ENCODE measurements at places on chromosomes 11 and 22.

GRCh38 chr11:32162351-32162750 is 71.5 kb downstream of the RCN1 start:
- DNase-seq, result no peak

DNA sequence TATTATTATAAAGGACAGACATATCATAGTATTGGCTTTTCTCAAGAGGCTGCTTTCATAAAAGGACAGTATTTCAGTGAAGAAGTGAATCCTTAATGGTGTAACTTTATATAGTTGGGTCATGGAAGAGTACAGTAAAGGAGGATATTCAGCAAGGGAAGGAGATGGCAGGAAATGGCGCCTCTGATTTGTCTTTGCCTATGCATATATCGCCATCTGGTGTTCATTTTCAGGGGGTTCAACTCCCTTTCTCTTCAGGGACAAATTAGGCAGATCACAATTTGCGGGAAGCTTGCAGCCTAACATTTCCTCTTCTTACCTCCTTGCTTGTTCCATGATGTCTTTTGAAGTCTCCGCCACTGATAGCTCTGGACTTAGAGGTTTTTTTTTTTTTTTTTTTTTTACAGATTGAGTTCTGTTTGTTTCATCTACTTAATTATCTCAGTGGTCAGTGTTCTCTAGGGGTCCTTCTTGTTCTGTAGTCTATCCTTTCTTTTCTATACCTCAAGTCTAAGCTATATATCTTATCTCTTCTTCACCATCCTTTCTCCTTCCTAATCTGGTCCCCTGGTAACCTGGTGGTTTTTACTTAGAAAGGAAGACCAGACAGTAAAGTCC is 21.8 kb upstream of the RRM1 start:
- peak; percentile 71 for DNase-seq

GRCh38 chr11:114386545-114386944 is 13.8 kb downstream of the C11orf71 start:
- no peak for DNase-seq

DNA sequence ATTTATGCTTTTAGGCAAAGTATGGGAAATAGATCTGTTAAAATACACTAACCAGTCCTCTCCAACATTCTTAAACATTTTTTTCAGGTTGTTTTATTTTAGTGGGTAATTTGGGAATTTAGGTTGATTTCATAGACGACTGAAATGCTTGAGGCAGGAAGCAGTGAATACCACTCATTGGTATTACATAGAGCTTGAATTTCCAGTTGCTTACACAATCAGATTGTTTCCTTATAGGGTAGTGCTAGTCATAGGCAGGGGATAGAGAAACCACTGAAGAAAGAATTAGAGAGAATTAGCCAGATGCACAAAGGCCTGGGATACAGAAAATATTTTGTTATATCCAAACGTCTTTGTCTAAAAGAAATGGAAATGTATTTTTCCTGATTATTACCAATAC is 23.9 kb upstream of the LYVE1 start:
- peak; percentile 98 for DNase-seq

DNA sequence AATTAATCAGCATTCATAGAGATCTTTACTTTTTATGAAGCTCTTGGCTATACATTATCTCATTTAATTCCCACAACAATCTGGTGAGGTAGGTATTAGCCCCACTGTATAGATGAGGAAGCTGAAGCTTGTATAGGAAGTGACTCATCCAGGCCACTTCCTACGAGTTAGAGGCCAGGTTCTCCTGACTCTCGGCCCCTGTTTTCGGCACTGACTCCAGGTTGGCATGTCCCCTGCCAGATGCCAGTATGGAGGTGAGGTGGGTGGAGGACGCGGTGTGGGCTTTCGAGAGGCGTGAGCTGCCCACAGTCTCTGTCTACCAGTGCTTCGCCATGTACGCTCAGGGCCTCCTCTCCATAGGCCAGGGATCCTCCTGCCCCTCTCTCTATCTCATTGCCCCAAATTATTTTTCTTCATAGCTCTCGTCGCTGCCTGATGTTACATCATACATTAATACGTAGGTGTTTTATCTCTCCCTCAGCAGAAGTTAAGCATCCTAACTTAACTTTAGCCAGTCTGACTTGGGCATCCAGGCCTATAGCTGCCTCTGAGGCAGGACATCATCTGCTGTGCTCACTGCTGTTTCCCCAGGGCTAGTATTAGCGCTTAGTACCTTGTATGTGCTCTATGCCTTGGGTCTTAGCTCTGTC is 9.0 kb downstream of the DGAT2 start:
- DNase-seq, result no peak

DNA sequence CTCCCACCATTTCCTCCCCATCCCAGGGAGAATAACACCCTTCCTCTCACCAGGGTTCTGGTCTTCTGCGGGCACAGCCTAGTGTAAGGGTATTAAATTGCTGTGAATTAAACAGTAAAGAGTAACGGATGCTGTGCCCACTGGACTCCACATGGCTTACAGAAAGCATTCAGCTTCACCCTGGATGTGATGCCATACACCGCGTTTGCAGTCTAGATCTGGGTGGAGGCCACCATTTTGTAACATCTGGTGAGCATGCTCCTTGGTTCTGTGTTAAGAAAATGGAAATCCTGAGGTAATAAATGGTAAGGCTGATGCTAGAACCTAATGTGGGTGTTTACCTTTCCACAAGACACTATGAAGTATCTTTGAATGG is 331.8 kb upstream of the B3GAT1 start:
- DNase-seq, result no peak

DNA sequence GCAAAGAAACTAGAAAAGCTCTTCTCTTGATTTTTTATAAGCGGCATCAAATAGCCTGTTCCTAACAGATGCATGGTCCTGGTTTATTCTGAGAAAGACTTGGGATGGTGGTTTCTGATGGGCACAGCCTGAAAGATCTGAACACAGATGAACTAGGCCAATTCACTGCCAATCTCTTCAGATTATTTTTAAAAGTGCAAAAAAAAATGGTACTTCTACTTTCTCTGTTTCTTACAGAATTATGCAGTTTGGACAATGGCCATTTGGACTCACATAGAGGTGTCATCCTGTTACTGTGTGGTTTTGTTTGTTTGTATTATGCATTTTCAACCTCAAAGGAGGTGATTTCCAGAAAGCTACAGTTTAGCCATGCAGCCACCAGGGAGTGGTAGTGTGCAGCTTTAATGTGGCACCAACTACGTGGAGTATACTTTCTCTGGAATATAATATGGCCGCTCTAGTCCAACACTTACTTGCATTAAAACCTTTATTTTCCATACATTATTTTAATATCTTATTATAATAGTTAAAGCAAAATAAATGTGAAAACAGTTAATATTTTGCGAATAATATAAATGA is 469.8 kb upstream of the KIRREL3 start:
- DNase-seq, result no peak

DNA sequence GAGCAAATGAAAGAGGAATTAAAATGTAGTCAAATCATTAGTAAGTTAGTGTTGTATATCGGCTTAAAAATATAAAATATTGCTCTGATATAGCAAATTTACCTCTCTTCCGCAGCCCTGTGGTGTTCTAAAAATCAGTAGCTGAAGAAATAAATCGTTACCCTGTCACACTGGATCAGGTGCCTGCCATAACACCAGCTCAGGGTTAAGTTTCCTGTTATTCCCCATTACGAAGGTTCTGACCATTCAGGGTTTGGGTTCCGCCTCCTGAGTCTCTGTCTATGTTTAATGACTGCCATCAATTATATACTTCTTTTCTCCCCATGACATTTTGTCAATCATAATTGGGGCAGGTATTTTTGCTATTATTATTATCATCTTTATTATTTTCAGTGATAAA is 658.5 kb downstream of the OPCML start:
- DNase-seq, result no peak

DNA sequence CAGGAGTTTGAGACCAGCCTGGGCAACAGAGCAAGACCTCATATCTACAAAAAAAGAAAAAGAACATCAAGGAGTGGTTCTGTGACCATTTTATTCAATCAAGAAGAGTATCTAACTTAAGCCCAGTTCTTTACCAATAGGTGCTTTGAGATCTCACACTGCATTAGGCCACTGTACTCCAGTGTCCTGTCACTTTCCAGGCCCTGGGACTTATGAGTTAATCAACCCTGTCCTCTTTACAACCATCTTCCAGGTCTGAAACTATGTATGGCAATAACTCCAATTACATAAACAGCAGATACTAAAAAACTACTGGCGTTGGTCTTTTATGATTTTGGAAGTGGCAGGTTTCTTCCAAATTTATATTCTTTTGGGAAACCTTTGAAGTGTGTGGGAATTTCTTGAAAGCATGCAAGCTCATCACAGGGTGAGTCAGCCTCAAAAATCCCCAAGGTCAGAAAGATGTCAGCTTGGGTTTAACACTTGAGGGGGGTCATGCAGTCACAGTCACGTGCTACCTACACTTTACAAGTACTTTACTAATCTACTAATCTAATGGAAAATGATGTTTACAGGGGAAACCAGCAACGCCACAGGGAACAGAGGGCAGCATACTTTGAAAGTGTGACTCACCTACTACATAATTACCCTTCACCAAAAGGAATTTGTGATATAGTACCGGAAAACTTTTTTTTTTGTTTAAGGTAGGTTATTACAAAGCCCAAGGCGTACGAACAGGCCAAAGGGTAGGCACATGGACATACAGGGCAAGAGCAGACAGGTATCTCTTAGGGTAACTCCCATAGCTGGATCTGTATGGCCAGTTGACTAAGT is 15.6 kb downstream of the PISD start:
- peak; percentile 93 for DNase-seq

- no peak for DNase-seq
These were observed 14.9 kb upstream of the ADA2 start for GRCh38 chr22:17234144-17234623.

DNA sequence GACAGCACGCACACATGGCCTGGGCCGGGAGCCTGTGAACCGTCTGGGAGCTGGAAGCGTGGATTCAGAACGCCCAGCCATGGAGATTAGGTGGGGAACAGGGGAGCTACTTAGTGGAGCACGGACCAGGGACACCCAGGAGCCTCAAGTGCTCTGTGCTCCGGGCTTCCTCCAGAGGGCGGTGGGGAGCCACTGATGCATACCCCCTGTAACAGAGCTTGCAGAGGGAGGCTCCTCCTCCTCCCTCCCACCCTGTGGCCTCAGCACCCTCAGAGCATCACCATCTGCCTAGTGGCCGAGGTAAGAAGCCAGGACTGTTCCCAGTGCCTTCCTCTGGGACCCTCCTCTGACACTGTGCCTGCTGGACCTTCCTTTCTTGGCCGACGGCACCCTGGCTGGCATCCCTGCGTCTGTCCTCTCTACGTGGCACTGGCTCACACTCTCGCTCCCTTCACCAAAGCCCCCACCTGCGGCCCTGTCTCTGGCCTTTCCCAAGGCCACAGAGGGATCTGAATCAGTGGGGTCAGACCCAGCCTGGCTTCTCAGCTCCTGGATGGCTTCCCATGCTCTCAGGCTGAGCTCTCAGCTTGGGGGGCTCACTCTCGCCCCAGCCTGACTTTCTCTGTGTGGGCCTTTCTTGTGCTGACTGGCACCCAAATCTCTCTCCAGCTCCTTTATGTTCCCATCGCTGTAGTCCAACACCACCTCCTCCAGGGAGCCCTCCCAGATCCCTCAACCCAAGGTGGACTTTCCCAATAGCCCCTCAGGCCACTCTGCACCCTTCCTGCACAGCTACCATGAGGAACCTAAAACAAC is 780.9 kb downstream of the BRD1 start:
- no peak for DNase-seq

- no peak for DNase-seq
These were observed 92.8 kb downstream of the GALNT18 start for GRCh38 chr11:11528986-11529385.

DNA sequence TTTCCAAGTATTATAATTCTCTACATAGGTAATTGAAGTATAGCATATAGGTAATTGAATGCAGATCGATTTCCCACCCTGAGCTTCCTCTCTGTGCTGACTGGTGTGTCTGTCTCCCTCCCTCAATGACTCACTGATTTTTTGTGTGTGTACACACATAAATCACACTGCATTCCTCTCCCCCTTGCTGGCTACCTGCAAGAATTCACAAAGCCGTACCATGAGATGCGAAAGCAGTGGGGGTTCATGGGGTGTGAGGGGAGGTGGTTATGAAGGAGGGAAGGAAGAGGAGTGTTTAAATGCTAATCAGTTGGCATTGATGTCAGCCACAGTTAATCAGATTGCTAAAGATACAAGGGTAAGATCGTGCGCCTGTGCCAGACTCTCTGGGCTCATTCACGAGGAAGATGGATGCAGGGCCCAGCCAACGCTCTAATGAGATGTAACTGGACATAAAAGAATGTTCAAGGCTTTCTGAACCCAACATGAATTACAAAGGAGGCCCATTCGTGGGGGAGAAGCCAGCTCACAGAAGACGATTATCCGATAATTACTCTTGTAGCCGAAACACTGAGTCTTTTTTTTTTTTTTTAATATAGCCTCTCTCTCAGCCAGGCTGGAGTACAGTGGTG is 107.4 kb downstream of the SEZ6L start:
- no peak for DNase-seq

DNA sequence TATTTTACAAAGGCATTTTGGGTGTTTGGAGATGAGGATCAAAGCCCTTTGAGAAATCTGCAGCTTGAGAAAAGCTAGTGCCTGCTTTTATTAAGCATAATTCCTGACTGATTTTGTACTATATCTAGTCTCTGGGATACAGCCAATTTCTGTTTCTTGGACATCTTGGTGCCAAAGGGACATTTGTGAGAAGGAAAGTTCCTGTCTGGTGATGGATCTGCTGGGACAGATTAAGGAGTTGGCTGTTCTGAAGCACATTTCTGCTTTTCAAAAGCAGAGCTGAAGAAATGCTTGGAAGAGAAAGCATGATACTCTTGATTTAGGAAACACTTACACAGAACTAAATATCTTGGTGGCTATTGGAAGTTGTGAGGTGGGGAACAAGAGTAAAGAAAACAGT is 254.6 kb upstream of the CCDC90B start:
- DNase-seq, result no peak

DNA sequence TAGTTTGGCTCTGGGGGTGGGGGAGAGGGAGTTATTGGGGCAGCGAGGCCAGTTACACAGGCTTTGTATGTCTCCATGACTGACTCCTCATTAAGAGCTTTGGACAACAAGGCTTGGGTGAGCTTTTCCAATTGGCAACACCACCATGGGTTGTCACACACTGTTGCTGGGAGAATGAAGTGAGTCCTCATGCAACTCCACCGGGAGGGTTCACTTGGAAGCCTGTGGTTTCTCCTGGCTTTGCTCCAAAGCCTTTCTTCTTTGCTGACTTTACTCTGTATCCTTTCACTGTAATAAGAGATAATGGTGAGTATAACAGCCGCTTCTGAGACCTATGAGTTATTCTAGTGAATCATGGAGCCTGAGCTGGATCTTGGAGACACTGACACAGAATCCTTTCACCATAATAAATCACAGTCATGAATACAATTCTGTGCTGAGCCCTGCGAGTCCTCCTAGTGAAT is 24.9 kb downstream of the EIF3F start:
- DNase-seq, result peak; percentile 84

DNA sequence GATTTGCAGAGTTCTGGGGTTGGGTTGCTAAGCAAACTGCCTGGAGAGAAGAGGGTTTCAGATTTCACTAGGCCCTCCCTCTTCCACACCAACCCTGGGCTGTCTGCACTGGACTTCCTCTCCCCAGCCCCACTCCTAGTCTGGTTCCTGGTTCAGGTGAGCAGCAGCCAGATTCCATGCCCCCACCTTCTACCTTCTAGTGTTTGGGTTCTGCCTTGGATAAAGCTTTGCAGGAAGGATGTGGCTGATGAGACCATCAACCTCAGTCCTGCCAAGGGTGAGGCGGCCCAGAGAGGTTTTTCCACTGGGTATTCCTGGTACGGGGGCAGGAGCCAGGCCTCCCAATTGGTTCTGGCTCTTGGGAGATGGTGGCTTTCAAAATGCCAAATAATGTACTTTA is 68.3 kb downstream of the BCR start:
- DNase-seq, result peak; percentile 17
